ENCODE measurements at places on chromosomes 3 and 15.
A peak's percentile ranks its signal among the peaks of the same experiment; 100 is the strongest.

- peak; percentile 46 for DNase-seq
These were observed 493.4 kb upstream of the TGFBR2 start for GRCh38 chr3:30112902-30113484.

DNA sequence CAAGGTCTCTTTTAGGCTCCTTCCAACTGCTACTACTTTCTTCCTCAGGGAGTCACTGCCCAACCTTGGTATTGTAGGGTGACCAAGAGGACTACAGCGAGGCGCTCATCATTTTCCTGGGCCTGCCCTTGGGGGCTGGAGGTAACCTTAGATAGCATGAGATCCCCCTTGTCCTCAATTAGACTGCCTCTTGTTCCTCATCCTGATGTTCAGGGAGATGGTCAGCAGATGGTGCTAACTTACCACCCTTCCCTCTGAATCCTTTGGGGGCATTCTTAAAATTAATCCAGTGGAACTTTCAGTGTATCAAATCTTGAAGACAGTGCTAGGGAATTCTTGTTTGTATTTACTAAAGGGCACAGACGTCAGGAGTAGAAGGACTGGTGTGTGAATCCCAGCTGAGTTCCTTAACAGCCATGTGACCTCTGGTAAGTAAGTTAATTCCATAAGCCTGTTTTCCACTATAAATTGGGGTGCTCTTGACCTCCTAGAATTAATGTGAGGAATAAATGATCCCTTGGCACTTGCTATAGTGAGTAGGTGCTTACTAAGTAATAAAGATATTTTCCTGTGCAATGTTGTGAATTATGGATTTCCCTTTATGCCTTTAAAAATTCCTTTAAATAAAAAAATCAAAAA, 4.1 kb upstream of the CLPX start:
- peak; percentile 62 for DNase-seq

DNA sequence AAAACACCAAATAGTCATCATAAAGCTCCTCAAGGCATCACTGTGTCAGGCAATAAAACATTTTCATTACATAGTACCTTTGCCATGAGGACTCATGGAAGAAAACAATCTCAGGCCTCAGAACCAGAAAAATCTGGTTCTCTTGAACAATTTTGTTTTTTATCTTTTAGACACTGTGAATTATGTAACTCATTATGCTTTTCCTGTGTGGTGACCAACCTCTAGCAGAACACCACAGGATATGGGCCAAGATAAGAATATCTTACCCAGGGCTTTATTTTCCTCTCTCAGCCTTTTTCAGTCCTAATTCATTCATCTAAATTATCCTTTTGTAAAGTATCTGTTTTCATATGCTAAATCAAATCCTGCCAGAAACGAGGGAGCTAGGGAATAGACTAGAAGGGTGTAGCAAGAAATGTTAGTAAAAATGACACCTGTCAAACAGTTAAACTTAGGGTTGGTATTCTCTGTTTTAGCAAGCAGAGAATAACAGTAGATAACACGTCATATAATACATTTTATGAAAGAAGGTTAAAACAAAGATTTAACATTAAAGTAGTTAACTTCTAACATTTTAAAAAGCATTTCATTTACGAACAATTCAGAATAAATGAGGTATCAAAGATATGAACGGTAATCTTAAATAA, 111.1 kb downstream of the FBXL22 start:
- no peak for DNase-seq

GRCh38 chr15:91603384-91604080, 250.0 kb upstream of the SLCO3A1 start:
- DNase-seq, result peak; percentile 27

GRCh38 chr3:14497321-14497720, 42.8 kb downstream of the GRIP2 start:
- DNase-seq, result no peak

DNA sequence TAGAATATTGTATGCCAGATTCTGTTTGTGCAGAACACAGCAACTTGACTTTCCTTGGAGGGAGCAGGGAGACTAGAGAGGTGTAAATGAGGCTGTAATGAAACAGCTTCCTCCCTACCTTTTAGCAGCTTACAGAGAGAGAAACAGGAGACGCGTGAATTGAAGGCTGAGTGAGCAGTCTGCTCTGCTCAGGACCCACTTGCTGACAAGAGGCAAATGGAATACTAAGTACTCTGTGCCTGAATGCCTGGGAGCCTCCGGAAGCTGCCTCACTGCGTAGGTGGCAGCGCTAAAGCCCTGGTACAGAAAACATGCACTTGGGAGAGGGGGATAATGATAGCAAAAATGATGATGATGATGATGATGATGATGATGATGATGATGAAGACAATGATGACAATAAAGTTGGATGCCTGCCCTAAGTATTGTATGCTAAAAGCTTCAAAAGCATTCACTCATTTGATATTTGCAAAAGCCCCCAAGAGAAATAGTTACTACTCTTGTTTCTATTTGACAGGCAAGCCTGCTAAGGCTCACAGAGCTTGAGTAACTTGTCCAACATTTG, 548.9 kb downstream of the NTRK3 start:
- no peak for DNase-seq

DNA sequence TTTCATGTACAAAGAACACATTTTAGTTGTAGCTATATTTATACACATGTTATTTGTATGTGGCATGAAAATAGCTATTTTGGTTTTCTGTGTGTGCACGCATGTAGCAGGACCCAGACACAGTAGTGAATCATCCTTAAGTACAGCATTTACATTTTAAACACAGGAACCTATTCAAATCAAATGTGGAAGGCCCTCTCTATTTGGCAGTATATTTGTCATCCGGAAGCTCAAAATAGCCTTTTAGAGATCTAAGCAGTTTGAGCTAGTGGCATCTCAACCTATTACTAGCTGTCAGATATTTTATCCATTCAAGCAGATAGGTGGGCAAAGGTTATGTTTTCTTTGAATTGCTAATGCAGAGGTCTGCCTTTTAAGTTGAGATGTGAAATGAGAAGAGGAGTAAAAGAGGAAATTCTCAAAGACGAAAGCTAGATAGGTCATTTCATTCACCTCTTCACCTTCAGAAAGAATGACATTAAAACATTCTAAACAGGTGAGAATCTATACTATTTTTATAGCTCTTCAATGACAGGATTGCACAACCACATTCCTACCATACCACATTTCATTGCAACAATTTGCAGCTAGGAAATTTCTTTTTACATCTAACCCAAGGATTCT, 46.3 kb upstream of the TIPARP start:
- DNase-seq, result peak; percentile 30

DNA sequence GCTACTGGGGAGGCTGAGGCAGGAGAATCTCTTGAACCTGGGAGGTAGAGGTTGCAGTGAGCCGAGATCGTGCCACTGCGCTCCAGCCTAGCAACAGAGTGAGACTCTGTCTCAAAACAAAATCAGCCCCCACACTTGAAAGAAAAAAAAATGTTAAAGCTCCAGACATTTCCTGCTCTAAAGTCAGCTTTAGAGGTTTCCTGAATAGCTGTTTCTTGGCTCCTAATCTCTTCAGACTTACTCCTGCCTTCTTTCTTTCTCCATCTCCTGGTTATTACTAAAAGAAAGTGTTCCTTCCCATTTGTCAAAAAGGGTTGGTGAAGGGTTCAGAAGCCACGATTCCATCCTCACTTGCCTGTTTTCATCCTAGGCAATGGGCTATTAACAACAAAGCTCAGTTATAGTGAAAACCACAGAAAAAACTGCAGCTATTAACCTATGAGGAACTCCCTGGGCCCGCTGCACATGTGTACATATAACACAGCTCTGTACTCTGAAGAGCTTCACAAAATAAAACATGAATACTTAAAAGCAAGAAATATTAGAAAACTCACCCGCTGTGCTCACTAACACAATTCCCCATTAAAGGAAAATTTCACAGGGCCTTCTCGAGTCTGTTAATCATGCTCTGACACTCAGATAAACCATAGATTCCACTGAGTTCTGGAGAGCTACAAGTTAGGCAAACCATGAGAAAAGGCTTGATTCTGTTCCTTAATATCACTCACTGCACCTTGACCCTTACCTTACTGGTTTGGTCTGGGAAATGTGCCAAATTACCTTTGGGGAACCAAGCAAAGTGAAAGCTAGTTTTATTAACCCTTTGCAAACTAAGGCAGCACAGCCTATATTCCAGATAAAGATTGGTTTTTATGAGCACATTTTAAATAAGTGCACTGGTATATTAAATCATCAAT, 89.9 kb upstream of the TSPAN3 start:
- DNase-seq, result peak; percentile 41

DNA sequence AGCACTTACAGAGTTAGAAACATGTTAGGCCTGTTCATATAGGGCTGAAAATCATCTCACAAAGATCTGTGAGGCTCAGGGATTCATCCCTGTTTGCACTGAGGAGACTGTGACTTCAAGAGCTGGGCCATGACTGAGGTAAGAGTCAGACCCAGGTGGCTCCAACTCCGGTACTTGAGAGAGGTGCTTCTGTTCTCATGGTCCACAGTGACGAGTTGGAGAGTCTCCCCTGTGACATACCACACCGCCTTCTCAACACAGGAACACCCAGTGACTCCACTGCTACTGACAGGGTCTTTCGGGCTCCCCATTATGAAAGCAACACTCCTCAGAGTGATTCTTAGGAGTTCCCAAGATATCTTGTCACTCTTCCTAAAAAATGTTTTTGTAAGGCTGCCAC, 27.4 kb downstream of the FSTL1 start:
- no peak for DNase-seq

DNA sequence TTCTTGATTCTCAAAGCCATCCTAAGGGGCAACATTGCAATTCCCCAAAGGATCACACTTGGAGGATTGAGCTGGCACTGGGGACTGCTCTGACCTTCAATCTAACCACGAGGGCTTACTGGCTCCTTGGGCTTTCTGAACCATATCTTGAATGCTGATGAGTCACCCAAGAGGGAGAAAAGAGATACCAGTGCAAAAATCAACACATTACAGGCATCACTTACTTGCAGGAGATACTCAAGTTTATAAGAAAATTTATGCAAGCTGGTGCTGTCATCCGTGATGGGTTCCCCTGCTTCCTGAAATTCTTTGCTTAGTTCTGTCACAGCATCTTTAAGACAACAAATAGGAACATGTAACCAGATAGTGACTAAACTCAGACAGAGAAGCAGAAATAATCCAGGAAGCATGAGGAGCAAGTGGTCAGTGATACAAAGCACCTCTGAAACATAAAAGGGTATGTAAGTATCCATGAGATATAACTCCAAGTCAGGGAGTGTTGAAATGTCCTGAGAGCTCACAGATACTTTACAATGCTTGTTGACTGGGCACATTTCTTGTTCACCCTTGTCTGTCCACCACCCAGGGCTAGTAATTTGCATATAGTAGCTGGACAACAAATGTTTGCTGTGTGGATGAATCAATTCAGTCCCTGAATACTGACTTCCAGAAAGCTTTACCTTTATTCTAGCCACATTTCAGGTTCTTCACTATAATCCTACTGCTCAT, 14.1 kb downstream of the FYCO1 start:
- no peak for DNase-seq

- DNase-seq, result no peak
These were observed 32.2 kb downstream of the SYNM start for GRCh38 chr15:99137111-99137546.

DNA sequence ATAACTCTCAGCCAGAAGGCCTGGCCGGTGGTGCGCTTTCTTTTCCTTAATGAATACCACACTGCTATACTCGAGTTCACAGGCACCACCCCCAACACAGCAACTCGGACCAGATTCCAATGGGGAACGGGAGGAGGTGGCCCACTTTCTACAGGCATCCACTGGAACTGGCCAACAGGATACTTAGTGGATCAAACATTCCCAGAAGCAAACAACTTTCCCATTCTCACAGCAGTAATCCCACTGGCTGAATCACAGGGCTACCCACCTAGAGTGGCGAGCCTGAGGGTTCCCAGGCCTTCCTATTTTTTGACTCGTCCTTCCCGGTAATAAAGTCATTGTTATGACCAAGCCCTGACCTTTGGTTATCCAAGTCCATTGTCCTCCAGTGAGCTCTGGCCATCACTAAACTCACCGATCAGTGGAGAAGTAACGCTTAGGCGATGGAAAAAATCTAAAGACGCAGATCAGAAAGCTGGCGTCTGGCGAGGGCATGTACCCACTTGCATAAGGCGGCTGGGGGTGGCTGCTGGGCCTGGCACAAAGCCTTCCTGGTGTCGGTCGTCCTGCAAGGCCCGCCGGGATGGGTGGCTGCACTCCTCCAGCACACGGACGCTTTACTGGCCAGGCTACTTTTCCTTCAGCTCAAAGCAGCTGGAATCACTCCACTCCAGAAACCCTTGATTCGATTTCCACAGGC, 1.2 kb downstream of the EOGT start:
- peak; percentile 82 for DNase-seq

- DNase-seq, result peak; percentile 69
These were observed at the start of gene RYK for GRCh38 chr3:134250717-134251220. RYK (minus strand) TSS chr3:134250859; CDS start chr3:134250654, 205 bp downstream.

DNA sequence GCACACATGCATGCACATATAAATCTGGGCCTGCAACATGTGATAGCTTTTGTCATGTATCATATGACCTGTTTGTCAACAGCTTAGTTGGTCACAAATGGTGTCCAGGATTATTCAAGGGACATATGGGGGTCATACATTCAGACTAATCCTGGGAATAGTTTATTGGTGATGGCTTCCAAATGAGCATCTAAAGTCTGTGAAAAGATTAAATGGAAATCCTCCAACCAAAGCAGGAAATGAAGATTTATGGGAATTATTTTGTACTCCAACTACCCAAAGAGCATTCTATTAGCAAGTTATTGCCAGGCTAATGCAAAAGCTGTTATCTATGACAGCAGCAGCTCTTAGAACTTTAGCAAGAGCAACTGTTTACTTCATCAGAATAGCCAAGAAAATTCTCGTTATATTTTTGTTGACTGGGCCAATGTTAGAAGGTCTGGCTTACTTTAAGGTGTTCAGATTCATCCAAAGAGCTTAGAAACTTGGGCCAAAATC, 7.1 kb downstream of the FSTL1 start:
- no peak for DNase-seq

GRCh38 chr3:31009881-31010280, 115.4 kb upstream of the GADL1 start:
- peak; percentile 36 for DNase-seq

- DNase-seq, result no peak
These were observed 3.2 kb upstream of the CNOT10 start for GRCh38 chr3:32681811-32682210.

GRCh38 chr3:178585454-178585853, 49.2 kb downstream of the KCNMB2 start:
- no peak for DNase-seq

GRCh38 chr3:122679085-122679881, 1.4 kb upstream of the PARP14 start:
- DNase-seq, result peak; percentile 86

DNA sequence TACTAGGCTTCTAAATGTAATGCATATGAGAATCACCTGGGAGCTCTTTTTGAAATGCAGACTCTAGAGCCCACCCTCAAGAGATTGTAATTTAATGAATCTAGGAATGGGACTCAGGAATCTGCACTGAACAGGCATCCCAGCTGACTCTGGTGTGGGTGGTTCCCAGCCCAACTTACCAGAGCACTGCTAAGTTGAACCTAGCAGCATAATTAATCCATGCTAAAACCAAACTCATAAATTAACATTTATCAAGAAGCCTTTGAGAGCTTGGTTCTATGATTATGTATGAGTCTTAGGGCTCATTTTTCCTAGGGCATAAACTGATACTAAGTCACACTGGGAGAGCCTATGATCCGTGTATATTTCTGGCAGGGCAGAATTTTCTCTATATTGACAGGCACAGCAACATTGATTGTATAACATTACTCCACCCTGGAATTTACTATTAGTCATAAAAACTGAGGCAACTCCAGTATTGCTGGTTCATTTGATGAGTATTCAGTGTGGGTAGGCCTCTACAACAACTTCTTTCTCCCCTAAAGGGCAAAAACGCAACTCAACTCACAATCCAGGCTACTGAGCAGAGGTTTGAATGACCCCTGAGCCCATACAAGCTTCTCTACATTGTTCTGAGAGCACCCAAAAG, 10.7 kb upstream of the CSTA start:
- DNase-seq, result peak; percentile 61

Data from MCF 10A (cell line).